ENCODE measurements at places on chromosomes 12 and 14. TPM values are rescaled to one million over a fixed set of nuclear protein-coding genes. Genes with fewer than 3 reads are reported as not detected.
A peak's percentile ranks its signal among the peaks of the same experiment; 100 is the strongest.

The AICDA gene
- not detected for total RNA-seq

The SHMT2 gene
- 236 TPM for total RNA-seq

DNA sequence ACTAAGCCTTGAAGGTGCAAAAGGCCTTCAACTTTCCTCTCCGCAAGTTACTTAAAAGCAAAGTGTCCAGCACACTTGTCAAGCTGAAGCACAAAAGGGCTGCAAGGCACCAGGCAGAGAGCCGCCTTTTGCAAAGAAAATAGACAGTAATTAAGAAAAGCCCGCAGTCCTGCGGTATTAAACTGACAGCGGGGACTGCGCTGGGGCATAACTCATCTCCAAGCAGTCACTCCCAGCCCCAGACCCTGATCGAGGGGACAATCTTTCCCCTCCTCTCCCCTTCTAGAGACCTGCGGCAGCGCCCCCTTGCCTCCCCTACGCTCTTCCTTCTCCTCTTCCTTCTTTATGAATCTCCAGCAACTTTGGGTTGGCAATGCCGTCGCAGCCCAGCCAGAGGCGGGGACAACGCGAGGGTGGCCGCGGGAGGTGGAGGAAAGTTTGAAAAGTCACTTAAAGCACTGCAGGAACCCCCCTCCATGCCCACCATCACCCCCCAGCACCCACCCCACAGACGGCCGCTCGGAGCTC lies 200.9 kb upstream of the CAND1 start:
- DNase-seq: peak; percentile 38

GRCh38 chr14:77980475-77981321 lies 180.8 kb downstream of the ADCK1 start:
- no peak for DNase-seq

DNA sequence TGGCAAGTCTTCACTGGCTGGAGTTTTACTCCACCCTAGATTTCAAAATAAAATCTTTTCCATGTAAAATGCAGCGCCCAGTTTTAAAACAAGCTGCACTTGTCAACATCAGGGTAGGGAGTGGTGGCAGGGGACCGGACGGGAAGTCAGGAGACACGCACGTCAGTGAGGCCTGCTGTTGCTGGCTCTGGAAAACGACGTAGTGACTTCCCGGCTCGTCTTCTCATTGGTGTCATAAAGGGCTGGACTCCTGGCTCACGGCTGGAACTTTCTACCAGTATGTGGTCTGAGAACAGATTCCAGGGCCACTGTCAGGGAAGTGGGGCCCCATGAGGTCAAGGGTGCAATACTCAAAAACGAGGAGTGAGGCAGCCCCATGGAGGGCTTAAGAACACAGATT lies 64.2 kb upstream of the FOXN3 start:
- no peak for DNase-seq

DNA sequence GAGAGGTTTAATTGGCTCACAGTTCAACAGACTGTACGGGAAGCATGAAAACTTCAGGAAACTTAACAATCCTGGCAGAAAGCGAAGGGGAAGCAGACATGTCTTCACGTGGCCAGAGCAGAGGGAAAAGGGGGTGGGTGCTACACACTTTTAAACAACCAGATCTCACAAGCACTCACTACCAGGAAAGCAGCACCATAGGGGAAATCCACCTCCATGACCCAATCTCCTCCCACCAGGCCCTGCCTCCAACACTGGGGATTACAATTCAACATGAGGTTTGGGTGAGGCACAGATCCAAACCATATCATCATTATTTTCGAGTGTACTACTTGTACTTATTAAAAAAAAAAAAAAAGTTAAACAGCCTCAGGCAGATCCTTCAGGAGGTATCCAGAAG lies 29.9 kb downstream of the RXYLT1 start:
- DNase-seq: no peak
